ENCODE measurements at places on chromosomes 12 and 14. TPM values are rescaled to one million over a fixed set of nuclear protein-coding genes. Genes with fewer than 3 reads are reported as not detected.

The PLEKHD1 gene
- not detected for total RNA-seq

GRCh38 chr12:843609-844008, 91.2 kb downstream of the WNK1 start:
- no peaks in the 10 kb centered on the region for H3K4me1 ChIP-seq
- no peaks in the 10 kb centered on the region for H3K36me3 ChIP-seq
- DNase-seq, result no peak
- H3K4me3 ChIP-seq, result no peak overlapping the region
- H3K27ac ChIP-seq, result no peak overlapping the region

GRCh38 chr12:64419696-64420095, 15.5 kb downstream of the XPOT start:
- no peak overlapping the region for H3K4me3 ChIP-seq
- H3K27ac ChIP-seq, result no peak overlapping the region
- H3K36me3 ChIP-seq, result peaks cover 97% of the 10 kb centered on the region
- DNase-seq, result no peak

GRCh38 chr14:30988509-30988908, 36.9 kb upstream of the AP4S1 start:
- H3K4me3 ChIP-seq, result no peak overlapping the region
- no peak overlapping the region for H3K27ac ChIP-seq
- DNase-seq, result no peak
- no peaks in the 10 kb centered on the region for H3K4me1 ChIP-seq
- H3K27me3 ChIP-seq, result no peaks in the 10 kb centered on the region

DNA sequence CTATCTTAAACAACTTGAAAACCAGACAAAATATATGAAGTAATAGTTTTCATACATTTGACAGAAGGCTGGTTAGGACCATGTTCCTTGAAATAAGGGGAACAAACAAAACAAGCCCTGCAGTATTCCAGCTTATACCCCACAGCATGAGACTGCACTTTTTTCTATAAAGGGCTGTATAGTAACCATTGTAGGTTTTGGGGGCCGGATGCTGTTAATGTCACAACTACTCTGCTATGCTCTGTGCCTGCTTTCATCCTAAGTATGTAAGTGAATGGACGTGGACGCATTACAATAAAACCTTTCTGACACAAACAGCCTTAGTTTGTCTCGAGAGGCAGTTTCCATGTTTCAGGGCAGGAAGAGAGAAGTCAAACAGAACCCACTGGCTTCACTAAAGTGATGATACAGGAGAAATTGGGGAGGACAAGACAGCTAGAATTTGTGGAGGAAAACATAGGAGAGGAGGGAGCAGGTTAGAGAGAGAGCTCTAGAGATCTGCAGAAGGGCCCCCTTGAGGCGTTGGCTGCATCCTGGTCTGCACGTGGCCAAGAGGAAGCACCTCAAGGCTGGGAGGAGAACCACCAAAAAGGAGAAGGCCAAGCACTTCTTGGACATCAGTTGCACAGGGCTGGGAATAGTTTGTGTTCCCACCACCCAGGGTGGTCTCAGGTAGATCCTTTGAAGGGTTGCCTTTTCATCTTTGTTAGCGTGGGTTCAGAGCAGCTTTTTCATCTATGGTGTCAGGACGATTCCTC, 63.7 kb downstream of the TRAF3 start:
- no peaks in the 10 kb centered on the region for H3K4me1 ChIP-seq
- H3K4me3 ChIP-seq, result no peak overlapping the region
- no peak for DNase-seq
- no peak overlapping the region for H3K27ac ChIP-seq
- H3K36me3 ChIP-seq, result no peaks in the 10 kb centered on the region

DNA sequence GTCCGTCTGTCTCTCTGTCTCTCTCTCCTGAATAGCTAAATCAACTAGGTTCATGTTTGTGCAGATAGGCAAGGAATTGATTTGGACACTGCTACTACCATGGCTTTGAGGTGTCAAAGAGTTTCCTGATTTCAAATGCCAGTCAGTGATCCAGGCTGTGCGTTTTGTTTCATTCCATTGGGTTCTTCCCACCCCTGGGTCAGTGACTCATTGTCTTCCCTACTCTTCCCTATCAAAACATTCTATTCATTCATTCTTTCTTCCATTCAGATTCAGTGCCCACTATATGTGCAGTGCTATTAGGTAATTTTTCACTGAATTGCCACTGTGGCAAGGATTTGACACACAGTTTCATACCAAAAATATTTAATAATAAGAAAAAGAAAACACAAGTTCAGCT, 50.4 kb downstream of the RPH3A start:
- no peak overlapping the region for H3K4me3 ChIP-seq
- DNase-seq, result no peak
- H3K36me3 ChIP-seq, result no peaks in the 10 kb centered on the region
- H3K27ac ChIP-seq, result no peak overlapping the region
- H3K27me3 ChIP-seq, result no peaks in the 10 kb centered on the region

GRCh38 chr14:97706819-97707218, 909.6 kb downstream of the VRK1 start:
- no peak overlapping the region for H3K4me3 ChIP-seq
- no peak for DNase-seq
- H3K4me1 ChIP-seq, result no peaks in the 10 kb centered on the region
- H3K36me3 ChIP-seq, result no peaks in the 10 kb centered on the region
- H3K27me3 ChIP-seq, result no peaks in the 10 kb centered on the region

DNA sequence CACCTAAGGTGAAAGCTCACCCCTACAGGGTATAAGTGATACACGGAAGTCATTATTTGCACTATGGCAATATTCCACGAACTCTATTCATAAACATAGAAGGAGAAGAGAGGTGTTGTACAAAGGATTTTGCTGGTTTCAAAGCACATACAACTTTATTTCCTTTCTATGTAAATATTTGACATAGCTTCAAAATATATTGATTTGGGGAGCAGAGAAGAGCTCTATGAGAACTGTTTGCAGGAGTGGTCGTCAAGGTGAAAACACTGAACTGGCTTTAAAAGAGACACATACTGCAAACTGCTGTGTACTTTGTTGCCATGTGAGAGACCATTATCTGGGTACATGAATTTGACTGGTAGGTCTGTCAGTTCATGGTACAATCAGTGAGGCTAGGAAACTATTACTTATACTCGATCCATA, 16.7 kb downstream of the CNIH1 start:
- DNase-seq, result no peak
- no peaks in the 10 kb centered on the region for H3K27me3 ChIP-seq
- no peak overlapping the region for H3K27ac ChIP-seq
- H3K4me3 ChIP-seq, result no peak overlapping the region
- peaks cover 35% of the 10 kb centered on the region for H3K36me3 ChIP-seq

The CCDC91 gene
- 36.1 TPM for total RNA-seq

Measured in right atrium auricular region (tissue), 2 donors.